ENCODE measurements at places on chromosomes 3 and 15. TPM values are rescaled to one million over a fixed set of nuclear protein-coding genes. Genes with fewer than 3 reads are reported as not detected.

Gene CGNL1
- total RNA-seq = 1.5 TPM

Gene FOXB1
- not detected for total RNA-seq

Gene IGF2BP2
- total RNA-seq = 9.9 TPM

Gene CACNA2D3
- not detected for total RNA-seq

Gene NR2E3
- total RNA-seq = 0.15 TPM

Gene ATRIP
- 8.8 TPM for total RNA-seq

Gene CPEB1
- total RNA-seq = 2.4 TPM

Gene BCL2A1
- 18.7 TPM for total RNA-seq

Gene GOLGA8H
- 2.8 TPM for total RNA-seq

Gene PRSS50
- not detected for total RNA-seq

Gene VILL
- 0.23 TPM for total RNA-seq

Gene KCNH8
- not detected for total RNA-seq

Gene CMTM6
- total RNA-seq = 42.1 TPM

Gene ANKDD1A
- total RNA-seq = 1.5 TPM

Gene HAUS2
- 16.8 TPM for total RNA-seq
